SK-N-SH (cell line): ENCODE measurements at places on chromosomes 1 and 21.

DNA sequence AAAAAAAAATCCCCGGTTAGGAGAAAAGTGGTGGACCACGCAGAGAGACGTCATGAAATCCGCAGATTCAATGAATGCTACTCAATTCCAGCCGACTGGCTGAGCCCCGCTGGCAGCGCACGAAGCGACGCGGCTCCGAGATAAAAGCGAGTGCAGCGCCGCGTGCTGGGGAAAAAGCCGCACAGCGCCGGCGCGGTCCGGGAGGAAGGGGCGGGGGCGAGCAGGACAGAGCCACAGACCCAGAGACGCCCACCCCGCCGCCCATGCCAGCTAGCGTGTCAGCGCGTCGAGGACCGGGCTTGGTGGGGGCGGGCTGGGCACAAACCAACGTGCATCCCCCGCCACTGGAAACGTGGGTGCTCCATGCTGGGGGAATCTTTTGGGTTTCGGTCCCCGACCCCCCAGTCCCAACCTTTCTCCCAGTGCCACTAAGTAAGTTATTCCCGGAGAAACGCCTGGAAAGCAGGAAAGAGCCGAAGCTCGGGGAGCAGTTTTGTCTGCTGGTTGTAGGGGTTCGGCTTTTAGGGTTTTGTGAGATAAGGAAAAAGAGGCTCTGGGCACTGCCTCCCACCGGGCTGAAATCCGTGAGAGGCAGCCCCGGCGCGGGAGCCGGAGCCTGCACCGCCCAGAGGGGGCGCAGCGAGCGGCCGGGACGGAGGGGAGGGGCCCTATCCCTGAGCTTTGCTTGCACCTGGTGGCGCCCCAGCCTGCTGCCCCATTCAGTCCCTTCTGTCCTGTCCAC, at the start of gene KCNJ6:
Gene KCNJ6, minus strand, starts transcription at position 148 of the 742 bp plus-strand sequence. CDS start 75,775 bp downstream, outside the sequence.
- peak; percentile 87 for DNase-seq

- no peak for DNase-seq
These were observed 4.3 kb downstream of the MFN2 start for GRCh38 chr1:11984576-11984975.

GRCh38 chr1:24095140-24095859, 16.6 kb downstream of the MYOM3 start:
- DNase-seq: no peak

GRCh38 chr1:18108299-18109057, 880 bp downstream of the IGSF21 start:
- DNase-seq: peak; percentile 49

- DNase-seq: no peak
These were observed 60.0 kb upstream of the HMCN1 start for GRCh38 chr1:185674201-185674600.

DNA sequence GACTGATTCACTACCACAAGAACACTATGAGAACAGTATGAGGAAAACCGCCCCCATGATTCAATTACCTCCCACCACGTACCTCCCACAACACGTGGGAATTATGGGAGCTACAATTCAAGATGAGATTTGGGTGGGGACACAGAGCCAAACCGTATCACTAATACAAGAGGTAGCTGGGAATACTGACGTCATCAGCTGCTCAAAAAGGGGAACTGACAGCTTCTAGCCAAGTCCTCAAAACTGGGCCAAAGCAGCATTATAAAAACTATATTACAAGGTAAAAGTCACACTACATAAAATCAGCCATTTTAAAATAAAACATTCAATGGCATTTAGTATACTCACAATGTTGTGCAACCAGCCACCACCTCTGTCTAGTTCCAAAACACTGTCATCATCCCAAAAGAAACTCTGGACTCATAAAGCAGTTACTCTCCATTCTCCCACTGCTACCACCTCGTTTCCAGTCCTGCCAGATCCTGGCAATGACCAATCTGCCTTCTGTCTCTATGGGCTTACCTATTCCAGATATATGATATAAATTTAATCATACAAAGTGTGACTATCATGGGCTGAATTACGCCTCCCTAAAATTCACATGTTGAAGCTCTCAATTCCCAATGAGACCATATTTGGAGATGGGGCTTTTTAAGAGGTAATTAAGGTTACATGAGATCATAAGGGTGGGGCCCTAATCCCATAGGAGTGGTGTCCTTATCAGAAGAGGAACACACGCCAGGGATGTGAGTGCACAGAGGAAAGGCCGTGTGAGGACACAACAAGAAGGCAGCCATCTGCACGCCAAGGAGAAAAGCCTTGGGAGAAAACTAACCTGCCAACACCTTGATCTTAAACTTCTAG, 192.1 kb downstream of the SETD4 start:
- no peak for DNase-seq

- DNase-seq: no peak
These were observed 1.8 kb upstream of the KRTAP10-12 start for GRCh38 chr21:44695184-44695583.

DNA sequence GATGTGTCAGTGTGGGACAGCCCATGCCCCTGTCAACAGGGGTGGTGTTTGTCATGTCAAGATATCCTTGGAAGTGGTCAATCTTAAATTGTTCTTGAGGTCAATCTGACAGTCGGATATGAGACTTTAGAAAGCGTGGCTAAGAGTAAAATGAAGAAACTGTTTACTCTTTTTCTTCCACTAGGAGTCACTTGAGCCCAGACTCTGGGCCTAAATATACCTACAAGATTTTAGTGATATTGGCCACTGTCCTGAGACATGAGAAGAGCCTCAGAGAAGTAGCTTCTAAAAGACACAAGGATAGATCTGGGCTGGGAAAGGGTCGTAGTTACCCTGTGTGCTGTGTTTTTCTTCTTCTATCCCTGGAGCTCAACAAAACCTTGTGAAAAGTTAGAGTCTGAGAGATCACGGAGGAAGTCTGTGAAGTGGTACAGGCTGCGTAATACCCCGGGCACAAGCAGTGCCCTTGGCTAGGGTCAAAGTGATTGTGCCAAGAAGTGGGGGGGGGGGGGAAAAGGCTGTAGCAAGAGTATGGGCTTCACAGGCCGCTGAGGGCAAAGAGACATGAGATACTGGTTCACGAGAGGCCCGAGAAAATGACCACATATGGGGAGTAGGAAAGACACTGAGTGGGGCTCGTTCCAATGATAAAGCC, 355.2 kb upstream of the GREM2 start:
- DNase-seq: no peak

DNA sequence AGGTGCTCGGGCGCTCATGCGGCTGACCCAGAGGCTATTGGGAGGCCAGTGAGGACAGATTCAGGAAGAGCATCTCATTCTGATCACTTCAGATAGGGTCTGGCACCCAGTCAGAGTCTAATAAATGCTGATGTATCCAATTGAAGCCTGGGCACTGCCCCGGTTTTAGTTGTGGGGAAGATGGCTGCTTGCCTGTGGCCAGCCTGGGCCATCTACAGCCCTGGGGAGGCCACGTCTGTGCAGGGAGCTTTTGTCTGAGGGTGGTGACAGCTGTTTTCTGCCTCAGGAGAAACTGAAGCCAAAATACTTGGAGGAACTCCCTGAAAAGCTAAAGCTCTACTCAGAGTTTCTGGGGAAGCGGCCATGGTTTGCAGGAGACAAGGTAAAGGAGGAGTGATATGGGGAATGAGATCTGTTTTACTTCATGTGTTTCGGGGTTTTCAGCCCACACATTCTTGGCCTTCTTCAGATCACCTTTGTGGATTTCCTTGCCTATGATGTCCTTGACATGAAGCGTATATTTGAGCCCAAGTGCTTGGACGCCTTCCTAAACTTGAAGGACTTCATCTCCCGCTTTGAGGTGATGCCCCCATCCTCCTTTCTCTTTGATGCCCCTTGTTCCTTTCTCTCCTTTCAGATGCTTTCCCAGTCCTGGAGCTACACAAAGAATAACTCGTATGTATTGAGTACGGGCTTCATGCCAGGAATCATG, 2.8 kb downstream of the GSTM5 start:
- DNase-seq: peak; percentile 4

- DNase-seq: peak; percentile 55
These were observed 34.2 kb upstream of the LRRC8C start for GRCh38 chr1:89598450-89599331.

DNA sequence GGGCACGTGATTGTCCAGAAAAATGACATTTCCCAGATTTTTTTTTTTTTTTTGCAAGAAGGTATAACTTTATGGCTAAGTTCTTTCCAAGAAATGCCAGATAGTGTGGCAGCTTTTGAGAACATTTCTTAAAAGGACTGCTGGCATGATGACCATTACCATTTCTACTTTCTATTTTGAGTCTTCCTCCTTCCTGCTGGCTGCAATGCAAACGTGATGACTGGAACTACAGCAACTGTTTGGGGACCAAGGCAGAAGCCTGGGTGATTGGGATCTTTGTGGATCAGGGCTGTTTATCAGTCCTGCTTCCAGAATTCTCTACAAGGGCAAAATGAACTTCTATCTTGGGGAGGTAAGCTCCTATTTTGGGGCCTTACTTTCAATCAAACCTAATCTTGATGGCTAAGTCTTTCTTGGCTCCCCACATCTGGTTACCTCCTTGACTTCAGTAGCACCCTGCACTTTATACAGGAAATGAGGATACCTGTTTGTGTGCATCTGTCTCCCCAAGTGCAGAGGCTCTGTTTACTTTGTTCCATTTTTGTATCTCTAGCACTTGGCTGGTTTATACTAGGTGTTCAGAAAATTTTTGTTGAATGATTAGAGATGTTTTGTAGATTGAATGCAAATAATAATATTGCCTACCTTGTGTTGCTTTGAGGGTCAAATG, 3.7 kb upstream of the DDX20 start:
- DNase-seq: no peak

GRCh38 chr1:148160343-148161052, 8.4 kb upstream of the NBPF11 start:
- DNase-seq: no peak

GRCh38 chr1:37238364-37239224, 204.3 kb upstream of the GRIK3 start:
- no peak for DNase-seq

- no peak for DNase-seq
These were observed 8.1 kb upstream of the LMX1A start for GRCh38 chr1:165364568-165365133.

DNA sequence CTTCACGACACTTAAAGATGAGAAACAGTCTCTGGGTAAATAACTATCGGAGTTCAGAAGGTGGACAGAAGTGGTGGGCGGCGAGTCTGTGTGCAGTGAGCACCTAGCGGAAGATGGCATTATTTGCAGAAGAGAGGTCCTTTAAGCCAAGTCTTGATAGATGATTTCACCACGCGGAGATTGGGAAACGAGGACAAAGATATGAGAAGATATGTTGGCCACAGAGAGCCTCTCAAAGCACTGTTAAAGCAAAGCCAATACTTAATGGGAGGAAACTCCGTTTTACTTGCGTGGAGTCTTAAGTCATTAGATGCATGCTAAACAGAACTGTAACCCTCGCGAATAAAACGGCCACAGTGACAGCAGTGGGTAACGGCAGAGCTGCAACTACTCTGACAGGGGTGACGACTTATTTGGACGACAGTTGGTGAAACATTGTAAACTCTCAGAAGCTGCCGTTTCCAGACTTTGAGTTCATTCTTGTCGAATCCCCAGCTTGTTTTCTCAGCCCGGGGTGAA, 577 bp upstream of the CEP350 start:
- DNase-seq: peak; percentile 37

DNA sequence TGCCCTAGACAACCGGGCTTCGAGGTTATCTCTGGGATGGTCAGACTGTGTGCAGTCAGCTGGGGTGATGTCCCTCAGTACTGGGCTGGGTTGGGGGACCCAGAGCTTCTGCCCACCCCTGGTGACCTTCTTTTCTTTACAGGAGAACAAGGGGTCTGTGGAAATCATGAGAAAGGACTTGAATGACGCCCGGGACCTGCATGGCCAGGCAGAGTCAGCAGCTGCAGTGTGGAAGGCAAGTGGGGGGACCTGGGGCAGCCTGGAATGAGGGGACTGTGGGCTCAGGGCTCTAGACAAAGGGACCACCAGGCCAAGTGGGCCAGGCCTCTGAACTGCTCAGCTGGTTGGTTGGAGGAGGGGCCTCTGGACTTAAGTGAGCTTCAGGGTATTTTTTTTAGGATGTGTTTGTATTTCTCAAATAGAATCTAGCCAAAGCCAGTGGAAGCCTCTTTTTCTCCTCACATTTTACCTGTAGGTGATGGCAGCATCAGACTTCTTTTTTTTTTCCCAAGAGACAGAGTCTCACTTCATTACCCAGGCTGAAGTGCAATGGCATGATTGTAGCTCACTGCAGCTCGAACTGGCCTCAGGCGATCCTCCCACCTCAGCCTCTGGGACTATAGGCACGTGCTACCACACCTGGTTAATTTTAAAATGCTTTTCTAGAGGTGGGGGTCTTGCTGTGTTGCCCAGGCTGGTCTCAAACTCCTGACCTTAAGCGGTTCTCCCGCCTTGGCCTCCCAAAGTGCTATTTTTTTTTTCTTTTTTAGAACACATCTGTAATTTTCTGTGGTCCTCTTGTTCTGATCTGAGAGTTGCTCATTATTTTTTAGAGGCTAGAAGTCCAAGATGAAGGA, 1.9 kb downstream of the RNF187 start:
- no peak for DNase-seq

DNA sequence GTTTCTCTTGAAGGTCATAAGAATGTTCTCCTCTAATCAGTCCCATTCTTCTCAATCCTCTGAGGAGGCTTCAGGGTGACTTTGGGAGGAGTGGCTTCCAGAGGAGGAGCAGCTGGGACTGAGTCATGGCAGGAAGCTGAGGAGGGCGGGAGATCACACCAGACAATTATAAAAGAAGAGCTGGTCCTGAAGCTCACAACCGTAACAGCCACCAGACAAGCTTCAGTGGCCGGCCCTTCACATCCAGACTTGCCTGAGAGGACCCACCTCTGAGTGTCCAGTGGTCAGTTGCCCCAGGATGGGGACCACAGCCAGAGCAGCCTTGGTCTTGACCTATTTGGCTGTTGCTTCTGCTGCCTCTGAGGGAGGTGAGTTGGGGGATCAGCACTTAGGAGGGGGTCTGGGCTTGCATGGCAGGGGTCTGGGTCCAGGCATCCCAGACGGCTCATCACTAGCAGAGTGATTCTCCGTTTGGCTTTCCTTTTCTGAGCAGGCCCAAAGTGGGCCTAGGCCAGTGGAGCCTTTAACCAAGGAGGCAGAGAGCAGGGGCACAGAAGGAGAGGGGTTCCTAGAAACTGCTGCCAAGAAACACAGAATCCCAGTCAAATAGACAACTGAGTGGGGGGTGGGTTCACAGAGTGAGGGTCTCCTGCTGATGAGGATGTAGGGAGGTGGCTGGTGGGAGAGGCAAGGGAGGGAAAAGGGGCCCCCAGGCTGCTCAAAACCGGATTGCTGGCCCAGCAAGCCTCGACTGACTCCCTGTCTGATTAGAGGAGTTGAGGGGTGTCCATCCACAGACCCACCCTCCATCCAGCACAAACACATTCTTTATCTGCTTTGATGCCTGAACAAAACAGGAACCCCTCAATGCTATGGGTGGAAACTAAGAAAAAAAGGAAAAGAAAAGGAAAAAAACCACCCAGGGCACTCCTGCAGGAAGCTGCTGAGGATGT, at the start of gene ECM1:
Gene ECM1, plus strand, starts transcription at position 198 of the 953 bp plus-strand sequence. Its CDS starts 101 bp downstream, at position 299.
- no peak for DNase-seq

GRCh38 chr1:184684285-184685074, 70.2 kb downstream of the EDEM3 start:
- peak; percentile 28 for DNase-seq

- no peak for DNase-seq
These were observed 10.4 kb downstream of the KCNK1 start for GRCh38 chr1:233624289-233624688.
